ENCODE measurements at places on chromosomes 1 and 21.
A peak's percentile ranks its signal among the peaks of the same experiment; 100 is the strongest.

GRCh38 chr21:41712201-41712600 lies 54.7 kb downstream of the RIPK4 start:
- DNase-seq: no peak

DNA sequence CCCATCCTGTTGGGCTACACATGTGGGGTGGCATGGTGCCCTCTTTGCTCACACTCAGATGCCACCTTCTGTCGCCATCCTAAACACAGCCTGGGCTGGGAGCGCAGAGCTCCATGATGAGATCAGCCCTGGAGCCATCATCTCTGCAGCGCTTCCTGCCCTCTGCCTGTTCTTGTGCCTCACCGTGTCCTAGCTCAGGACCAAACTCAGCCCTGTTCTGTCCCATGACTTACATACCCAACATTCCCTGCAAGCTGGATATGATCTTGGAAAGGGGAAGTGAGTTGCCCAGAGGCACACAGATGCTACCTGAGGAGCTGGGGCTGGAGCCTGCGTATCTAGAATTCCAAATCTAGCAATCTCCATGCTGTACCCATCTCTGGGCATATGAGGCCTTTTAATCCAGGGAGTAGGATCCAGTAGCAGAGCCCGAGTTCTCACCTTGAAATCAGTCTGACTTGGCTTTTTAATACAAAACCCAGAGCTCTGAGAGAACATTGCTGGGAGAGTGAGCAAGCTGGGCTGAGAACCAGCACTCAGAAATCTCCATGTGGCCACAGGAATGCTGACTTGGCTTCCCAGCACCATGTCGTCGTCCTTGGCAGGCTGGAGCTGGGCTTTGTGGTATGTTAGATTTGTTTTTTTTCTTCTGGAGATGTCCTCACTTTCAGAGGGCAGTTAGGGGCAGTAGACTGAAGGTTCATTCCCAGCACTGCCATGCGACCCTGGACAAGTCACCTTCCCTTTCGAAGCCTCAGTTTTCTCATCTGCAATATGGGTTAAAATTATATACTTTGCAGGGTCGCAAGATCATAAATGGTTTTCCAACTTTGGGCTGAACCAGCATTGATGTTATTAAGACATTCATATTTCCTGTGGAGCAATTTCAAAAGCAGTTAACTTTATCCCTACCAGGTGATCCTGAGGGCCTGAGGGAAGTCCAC lies 2.6 kb downstream of the ALPL start:
- DNase-seq: no peak

- DNase-seq: no peak
These were observed 121.1 kb upstream of the DEPDC1 start for GRCh38 chr1:68617942-68618341.

- DNase-seq: no peak
These were observed 193.4 kb downstream of the OMA1 start for GRCh38 chr1:58353168-58353567.

GRCh38 chr1:183360473-183360872 lies 57.7 kb downstream of the NMNAT2 start:
- no peak for DNase-seq

DNA sequence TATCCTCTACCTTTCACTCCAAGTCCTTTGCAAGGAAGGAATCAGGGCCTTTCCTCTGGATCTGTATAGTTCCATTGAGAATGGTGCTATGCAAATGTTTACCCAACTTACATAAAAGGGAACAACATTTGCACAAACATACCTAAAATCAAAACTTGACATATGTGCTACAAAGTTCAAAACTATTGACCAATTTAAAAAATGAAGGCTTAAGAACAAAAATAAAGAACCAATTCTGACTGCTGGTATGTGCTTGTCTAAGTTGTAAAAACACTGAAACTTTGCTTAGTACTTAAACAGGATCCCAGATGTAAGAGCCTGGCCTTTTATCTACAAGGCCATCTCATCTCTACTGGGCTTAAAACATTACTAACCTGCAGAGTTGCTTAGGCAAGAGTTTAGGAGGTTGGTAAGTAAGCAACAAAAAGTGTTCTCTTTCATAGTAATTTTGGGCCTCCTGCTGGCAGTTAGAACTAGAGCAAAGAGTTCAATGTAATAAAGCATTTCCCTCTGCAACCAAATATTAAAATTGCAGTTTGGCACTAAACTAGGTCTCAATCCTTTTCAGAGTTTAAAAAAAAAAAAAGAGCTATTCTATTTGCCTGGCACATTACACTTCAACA lies 2.0 kb downstream of the SCMH1 start:
- DNase-seq: peak; percentile 12

- no peak for DNase-seq
These were observed 111.1 kb upstream of the ZP4 start for GRCh38 chr1:238001818-238002217.

GRCh38 chr1:193185901-193186731 lies at the start of gene B3GALT2:
Gene B3GALT2, minus strand, starts transcription at chr1:193186613. Its CDS starts 5,051 bp downstream, at chr1:193181562.
- peak; percentile 51 for DNase-seq

DNA sequence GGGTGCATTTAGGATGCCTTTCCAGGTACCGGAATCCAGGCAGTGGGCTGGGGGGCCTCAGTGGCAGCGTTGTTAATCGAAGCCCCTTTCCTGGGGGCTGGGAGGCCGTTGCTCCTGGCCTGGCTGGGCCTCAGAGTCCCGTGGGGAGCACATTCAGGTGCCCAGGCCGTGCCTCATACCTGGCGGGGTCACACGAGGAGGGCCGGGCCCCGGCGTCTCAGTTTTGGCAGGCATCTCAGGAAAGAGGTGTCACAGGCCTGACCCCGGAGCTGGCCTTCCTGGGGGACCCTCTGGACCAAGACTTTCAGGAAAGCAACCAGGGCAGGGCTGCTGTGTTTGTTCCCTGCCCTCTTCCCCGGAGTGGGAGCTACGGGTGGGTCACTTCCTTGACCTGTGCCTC lies 4.1 kb downstream of the NBL1 start:
- DNase-seq: no peak

DNA sequence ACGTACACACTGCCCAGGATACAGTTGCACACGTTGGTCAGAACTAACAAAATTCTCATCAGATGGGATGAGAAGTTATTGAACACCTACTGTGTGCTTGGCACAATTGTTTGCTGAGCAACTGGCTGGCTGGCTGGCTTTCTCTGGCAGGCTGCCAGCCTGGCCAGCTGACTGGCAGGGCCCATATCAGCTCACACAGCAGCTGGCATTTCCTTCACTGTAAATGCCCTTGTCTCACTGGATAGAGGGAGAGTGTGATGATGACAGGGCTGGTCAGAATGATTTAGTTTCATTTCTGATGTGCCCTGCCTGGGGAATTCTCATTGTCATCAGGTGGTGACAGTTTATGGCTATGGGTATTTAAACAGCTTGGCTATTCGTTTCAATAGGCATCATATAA lies 15.8 kb downstream of the CAMK2N1 start:
- DNase-seq: peak; percentile 74

GRCh38 chr1:169318536-169319244 lies 48.9 kb downstream of the NME7 start:
- no peak for DNase-seq

DNA sequence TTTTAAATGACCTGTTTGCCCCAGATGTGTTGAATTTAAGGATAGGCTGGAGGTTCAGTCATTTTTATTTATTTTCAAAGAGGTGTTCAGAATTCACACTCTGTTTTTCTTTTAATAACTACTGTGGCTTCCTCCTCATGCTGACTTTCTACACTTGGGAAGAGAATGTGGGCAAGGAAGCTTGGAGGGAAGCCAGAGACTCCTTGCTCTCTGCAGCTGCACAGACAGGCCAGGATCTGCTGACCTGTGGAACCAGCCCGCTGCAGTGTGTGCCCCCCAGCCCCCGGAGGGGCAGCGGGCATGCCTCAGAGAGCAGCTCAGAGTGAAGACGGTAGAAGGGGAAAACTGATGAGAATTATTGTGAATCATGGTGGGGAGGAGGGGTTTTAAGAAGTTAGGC lies 16.9 kb downstream of the MGST3 start:
- no peak for DNase-seq
